ENCODE measurements at places on chromosomes 7 and 10. TPM values are rescaled to one million over a fixed set of nuclear protein-coding genes. Genes with fewer than 3 reads are reported as not detected.

DNA sequence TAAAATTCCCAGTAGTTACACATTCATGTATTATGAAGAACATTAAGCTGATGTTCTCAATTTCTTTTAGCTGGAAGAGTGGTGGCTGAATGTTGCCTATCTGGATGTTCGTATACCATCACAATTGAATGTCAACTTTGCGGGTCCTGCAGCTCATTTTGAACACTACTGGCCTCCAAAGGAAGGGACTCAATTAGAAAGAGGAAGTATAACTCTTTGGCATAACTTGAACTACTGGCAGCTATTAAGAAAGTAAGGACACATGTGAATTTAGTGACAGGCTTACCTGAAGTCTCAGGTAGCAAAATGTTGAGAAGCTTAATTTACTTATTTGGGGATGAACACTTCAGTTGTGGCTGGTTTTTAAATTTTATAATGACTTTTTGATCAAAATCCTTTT, 15.9 kb downstream of the CROT start:
- no peak for DNase-seq

DNA sequence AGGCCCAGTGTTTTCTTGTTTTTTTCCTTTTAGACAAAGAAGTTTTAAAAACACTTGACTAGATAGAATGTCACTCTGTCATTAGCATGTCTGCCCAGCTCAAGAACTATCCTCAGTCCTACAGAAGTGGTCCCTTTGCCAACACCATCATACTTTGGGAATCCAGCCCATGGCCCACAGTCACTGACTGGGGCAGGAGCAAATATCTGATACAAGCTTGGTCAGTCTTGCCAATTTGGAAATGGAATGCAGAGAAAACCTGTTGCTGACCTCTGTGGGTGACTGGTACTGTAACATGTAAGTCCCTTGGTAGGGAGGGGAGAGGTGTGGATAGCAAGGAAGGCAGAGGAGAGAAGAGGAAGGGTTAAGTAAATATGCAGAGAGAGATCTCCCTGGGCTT, 47.8 kb downstream of the IPMK start:
- DNase-seq, result no peak

The ZWINT gene
- 6.3 TPM for total RNA-seq

The COL26A1 gene
- 1.4 TPM for total RNA-seq

The ABCC2 gene
- 0.72 TPM for total RNA-seq
